GM13976 (cell line): ENCODE measurements at places on chromosomes 12 and 14.

DNA sequence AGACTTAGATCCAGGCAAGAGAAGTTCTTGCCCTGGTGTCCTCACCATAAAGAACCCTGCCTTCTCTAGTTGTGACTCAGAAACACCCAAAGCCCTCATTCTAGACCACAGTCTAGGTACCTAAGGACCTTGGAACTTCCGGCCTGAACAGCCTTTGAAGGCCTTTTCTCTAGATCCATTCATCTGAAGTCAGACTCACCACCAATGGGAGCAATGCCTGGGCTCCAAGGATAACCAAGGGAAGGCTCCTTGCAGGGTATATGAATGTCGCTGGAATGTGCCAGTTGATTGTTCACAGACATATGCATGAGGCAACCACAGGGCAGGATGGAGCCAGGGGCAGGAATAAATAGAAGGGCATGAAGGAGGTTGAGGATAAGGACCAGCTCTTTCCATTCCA, 86.3 kb downstream of the PLCZ1 start:
- DNase-seq, result no peak

- no peak for DNase-seq
Measured at GRCh38 chr12:113474635-113475436, 3.2 kb upstream of the LHX5 start.

- DNase-seq, result no peak
Measured at GRCh38 chr12:11227373-11227772, 40.6 kb upstream of the TAS2R42 start.

DNA sequence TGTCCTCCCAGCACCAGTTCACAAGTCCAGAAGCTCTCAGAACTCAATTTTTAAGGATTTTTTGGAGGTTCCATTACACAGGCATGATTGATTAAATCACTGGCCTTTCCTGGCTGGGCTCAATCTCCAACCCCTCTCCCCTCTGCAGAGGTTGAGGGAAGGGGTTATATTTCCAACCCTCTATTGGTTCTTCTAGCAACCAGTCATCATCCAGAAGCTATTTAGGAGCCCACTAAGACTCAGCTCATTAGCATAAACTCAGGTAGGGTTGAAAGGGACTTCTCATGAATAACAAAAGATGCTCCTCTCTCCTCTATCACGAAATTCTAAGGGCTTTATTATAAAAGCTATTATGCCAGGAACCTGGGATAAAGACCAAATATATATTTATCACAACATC, 41.5 kb downstream of the SPPL3 start:
- no peak for DNase-seq

DNA sequence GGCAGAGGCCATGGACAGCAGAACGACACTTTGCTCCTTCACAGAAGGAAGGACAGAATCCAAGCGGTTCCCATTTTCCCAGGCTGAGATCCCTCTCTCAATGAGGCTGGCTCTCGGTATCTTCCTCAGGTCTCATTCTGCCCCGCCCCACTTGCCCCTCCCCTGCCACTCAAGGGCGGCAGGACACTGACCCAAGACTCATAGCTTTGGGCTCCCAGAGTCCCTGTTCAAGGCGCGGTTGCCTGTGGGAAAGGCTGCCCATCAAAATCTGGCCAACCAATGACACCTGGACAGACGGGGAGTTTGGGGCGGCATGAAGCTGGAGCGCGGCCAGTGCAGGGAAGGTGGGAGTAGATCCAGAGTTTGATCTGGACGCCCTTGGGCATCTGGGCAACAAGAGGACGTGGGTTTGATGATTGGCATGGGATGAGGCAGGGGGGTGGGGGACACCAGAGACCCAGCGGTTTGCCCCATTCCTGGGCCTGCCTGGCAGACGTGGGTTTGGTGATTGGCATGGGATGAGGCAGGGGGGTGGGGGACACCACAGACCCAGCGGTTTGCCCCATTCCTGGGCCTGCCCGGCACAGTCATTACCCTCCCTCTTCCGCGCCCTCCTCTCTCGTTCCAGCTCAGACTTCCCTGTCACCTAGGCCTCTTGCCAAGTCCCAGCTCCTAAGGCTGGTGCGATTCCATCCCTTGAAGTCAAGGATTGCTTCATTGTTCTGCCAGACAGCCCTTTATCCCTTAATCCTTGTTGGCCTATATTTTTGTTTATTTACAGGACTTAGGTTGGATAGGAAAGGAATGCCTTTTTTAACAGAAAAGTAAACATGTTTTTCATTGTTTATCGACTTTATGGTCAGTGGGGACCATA, 92.1 kb downstream of the NINJ2 start:
- no peak for DNase-seq

DNA sequence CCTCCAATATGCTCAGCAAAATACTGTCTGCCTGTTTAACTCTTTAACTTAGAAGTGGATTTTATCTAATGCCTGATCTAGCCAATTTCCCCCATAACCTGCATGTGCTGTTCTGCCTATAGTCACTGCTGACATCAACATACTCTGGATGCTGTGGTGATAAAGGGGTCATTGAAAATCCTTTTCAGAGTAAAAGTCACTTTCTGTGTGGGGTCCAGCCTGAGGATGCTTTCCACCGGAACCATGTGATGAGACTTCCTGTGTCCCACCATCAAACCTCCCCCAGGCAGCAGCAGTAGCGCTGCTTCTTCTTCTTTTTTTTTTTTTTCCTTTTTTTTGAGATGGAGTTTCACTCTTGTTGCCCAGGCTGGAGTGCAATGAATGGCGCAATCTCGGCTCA, 607.0 kb downstream of the BCL11B start:
- DNase-seq, result no peak

- no peak for DNase-seq
Measured at GRCh38 chr12:21642707-21643389, 14.8 kb downstream of the LDHB start.

DNA sequence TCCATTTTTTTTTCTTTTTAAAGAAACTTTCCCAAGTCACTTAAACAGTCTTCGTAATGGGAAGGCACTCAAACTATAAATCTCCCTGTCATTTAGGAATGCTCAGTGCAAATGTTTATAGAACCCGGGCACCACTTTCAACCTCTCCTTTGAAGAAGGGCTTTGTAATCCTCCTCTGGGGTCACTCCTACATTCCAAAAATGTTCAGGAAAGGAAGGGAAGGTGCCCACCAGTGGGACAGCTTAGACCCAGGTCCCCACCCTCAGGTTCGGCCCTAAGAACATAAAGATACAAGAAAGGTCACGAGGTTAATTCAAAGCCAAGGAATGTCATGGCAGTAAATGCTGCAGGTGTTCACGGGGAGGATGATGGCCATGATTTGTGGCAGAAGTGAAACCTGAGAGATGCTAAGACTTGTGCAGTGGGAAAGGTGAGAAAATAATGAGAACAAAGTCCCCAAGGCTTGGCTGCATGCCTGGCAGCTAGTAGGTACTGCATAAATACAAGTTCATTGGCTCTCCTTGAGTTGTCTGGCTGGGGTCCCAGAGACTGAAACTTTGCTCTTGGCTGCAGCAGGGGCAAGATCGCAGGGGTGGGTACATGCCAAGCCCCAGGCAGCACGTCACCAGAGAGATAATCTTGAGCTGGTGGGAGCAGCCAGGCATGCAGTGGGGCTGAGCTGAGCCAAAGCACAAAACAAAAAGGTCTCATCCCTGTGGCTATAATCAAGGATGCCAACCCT, 21.1 kb downstream of the KRT18 start:
- DNase-seq, result no peak

GRCh38 chr14:74641601-74642391, 29.8 kb upstream of the LTBP2 start:
- DNase-seq, result no peak

DNA sequence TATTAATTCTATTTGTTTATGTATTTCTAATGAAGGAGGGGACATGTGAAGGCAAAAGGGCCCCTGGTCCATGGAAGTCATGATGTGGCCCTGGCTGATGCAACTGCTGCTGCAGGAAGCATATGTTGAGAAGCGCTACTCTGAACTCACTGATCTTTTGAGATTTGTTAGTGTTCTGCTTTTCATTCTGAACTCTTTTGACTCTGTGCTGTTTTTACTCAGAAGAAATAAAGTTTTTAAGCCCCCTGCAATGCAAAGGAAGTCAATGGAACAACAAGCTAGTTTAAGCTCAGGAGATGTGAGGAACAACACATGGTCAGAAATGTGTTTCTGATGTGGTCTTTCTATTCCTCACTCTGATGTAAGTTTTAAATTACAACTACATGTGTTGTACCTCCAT, 88.9 kb upstream of the BTG1 start:
- no peak for DNase-seq

GRCh38 chr12:40107803-40108620, 2.1 kb upstream of the SLC2A13 start:
- no peak for DNase-seq

GRCh38 chr14:84584511-84584910, 945.4 kb upstream of the FLRT2 start:
- no peak for DNase-seq

DNA sequence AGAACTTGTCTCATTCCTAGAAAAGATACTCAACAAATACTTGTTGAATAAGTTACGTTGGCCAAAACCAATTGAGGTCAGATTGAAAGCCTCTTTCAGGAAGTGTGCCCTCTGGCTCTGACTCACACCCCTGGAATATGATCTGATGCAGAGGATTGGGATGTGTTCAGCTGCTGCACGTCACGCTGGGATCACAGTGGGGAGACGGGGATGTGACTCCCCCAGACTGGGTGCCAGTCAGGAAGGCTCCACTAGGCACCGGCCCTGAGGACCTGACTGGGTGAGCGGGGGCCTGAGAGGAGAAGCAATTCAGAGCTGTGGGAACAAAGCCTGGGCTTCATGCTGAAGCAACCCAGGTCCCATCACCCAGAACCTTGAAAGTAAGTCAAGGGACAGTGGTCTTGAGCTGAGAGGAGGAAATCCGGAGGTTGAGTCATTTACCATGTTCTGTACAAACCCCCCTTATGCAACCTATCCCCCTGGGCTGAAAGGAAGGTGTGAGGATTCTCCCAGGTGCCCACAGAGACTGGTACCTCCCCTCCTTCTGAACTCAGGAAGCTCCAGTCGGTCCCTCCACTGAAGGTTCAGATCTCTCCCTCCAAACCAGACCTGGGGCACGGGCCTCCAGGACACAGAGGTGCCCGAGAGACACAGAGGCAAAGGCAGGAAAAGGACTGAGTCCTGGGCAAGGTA, 3.9 kb downstream of the CEBPE start:
- DNase-seq, result no peak

DNA sequence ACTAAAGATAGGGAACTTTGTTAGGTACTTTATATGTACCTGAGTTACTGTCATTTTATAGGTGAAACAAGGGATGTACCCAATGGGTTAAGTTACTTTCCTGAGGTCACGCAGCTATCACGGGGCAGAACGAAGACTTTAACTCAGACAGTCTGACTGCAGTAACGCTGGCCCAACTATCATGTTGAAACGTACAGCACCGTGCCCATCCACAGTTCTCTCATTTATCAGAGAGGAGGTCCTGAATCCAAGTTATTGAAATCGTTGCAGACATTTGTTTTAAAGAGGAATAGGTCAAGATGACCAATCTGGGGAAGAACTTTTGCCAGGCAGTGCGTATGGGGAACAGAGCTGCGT, 587 bp upstream of the C12orf75 start:
- no peak for DNase-seq

- DNase-seq, result peak; percentile 59
Measured at GRCh38 chr14:74324931-74325361, 22.2 kb upstream of the ABCD4 start.

DNA sequence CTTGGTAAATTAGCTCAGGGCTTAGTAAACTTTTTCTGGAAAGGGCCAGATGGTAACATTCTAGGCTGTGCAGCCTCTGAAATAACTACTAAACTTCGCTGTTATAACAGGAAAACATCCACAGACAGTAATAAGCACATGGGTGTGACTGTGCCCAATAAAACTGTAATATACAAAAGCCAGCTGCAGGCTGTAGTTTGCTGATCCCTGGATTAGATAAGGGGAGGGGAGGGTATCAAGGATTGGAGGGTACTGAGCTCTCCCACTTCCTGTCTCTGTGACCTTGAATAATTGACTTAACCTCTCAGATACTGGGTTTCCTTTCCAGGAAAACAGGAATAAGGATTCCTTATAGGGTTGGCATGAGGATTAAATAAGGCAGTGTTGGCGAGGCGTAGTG, 81.2 kb downstream of the CCDC60 start:
- DNase-seq, result no peak

DNA sequence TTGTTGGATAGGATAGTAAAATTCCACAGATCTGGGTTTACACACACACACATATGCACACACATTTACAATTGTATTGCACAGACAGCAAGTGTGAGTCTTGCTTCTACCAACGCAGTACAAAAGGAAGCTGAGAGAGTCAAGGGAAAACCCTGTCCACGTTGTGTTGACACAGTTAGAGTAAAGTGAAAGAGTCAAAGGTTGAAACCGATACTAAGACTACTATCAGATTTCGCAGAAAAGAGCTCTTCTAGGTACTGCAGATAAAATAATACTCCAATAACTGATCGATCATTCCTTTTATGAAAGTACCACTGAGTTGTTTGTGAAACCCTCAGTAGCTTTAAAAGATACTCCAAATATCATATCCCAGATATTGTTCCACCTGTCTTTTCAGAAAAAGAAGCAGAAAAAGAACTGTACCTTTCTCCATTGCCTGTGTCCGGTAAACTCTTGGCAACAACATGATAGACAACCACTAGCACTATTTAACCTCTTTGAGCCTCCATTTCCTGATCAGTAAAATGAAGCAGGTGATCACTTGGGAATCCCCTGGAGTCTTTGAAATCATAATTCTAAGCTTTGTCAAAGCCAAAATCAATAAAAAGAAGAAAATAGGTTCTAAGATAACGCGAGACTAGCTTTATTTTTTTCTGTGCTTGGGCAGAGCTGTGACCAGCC, 224.6 kb upstream of the FOXN3 start:
- peak; percentile 67 for DNase-seq

GRCh38 chr12:44331269-44331668, 495.4 kb downstream of the TMEM117 start:
- DNase-seq, result no peak

GRCh38 chr14:101040538-101041442, 137.3 kb upstream of the RTL1 start:
- no peak for DNase-seq

GRCh38 chr12:129071362-129071761, 218.1 kb downstream of the GLT1D1 start:
- DNase-seq, result no peak

DNA sequence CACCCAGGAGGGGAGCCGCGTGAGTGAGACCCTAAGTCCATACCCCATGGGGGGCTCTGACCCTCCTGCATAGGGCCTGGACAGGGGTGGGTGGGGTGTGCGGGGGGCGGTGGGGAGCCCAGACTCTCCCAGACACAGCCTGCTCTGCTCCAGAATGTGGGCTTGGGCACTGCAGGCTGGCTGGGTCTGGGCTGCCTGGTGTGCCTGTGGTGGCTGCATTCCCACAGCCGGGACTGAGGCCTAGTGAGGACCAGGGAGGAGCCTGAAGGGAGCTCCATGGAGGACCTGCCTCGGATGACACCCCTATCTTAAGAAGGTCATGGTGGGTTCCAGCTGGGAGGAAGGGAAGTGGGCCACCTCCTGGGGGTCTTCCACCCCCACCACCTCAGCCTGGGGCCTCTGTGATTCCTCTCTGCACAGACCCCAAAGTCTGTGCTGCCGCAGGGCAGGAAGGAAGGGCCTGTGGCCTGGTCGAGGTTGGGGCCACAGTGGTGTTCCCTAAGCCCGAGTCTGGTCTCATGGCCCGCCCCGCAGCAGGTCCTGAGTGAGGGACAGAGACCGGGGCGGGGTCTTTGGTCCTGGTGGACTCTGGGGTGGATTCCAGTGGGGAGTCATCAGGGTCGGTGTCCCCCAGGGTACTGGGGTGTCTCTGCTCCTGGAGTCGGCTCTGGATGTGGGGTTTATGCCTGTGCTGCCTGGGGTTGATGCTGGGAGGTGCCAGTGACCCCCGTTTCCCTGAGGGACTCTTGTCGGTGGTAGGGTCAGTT, 392.3 kb downstream of the TMEM121 start:
- DNase-seq, result no peak

- DNase-seq, result no peak
Measured at GRCh38 chr14:84826294-84826693, 703.6 kb upstream of the FLRT2 start.
